ENCODE measurements at places on chromosomes 1 and 21.

DNA sequence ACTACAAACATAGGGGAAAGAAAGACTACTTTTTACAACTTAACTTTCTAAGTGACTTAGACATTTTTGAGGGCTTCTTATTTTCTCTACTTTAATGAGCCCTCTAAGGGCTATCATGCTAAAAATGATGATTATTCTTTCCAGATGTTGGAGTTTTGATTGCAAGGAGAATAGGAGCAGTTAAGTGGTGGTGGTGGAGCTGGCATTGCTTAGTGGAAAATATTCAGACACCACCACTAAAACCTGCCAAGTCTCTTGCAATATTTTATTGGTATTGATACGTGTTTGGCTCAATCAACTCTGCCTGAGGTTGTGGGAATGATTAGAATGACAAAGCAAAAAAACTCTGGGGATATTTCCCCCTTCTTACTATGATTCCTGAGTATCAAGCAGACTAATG, 82.6 kb upstream of the PTGFR start:
- DNase-seq, result peak; percentile 56

DNA sequence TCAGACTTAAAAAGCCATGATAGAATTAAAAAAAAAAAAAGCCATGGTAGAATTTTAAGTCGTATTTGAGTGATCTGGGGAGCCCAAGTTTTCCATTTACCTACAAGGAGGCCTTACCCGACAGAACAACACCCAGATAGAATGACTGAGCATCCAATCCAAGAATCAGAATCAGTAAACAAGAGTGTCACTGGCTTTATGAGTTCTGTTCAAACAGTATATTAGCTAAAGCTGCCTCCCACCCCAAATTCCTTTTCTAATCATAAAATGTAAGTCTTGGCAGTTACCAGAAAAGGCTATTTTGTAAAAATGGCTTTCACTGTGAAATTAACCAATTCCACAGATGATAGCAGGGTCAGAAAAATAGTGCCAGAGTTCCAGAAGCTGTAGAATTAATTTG, 1.2 kb downstream of the GTF2B start:
- no peak for DNase-seq

DNA sequence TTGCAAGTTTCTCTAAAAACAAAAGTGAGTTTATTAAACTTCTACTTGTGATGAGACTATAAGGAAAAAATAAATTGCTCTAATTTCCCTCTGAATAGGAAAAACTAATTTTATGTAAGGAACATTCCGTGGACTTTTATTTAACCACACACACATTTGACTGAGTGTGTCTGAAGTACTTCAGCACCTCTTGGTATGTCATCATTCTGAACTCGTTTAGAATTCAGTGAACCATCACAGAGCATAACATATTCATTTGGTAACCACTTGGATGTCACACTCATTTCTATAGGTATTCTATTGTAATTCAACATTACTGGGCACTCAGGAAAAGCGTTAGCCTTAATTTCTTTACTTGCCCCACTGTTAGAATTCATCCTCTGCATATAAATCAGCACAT, 79.1 kb downstream of the RGS21 start:
- no peak for DNase-seq

DNA sequence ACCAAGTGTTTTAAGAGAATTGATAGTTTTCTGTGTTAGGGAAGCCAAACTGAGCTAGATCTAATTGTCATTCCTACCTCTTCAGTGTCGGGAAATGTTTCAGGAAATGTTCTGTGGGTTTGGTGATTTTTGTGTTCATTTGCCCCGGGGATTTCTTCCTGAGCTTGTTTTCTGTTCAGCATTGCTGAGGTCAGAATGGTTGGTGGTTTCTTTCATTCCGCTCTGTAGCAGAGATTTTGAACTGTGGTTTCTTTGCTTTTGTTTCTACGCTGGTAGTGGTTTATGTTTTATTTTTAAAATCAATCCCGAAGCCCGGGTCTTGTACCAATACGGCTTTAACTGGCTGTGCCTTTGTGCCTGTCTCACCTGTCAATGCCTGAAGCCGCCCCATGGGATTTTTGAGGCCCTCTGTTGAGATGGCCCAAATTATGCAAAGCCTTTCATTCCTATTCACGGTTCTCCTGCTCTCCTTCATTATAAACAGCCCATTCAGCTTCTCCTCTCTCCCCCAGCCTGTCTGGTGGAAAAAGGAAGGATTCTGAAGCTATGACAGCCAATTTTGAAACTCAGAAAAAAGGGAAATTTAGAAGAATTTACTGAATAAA, 417.2 kb upstream of the KAZN start:
- no peak for DNase-seq

- no peak for DNase-seq
Observed at GRCh38 chr1:154703170-154703569, 95.2 kb upstream of the ADAR start.

DNA sequence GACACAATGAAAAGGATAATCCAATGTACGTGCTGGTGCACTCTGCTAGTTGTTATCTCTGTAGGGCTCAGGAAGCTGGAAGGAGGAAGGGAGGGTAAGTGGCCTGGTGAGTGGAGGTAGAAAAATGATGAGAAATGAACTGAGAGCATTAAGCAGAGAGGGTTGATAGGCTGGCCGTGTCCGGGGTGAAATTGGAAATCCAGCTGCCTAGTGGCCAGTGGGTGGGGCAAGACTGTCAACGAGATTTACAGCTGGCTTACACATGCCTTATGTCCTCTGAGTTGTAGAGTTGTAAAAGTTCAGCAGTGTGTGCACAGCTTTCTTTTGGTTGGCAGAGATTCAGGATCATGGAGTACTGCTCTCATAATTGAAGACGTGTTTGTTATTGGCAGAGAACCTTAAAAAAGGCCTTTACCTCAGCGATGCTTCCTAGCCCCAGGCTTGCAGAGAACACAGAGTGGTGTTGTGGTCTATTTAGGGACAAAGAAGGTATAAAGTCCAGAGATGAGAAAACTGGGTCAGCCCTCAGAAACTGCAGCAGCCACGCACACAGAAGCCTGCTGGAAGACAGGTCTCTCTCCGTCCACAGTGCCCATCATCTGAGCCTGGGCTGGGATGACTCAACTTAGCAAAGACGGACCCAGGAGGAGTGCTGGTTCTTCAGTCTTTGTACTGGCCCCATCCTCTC, 132.4 kb downstream of the EDEM3 start:
- peak; percentile 88 for DNase-seq

GRCh38 chr1:114397601-114398000, 113.4 kb downstream of the TRIM33 start:
- DNase-seq, result no peak

GRCh38 chr1:90544356-90544755, 172.7 kb downstream of the BARHL2 start:
- no peak for DNase-seq

GRCh38 chr1:84282780-84283333, 18.7 kb upstream of the SAMD13 start:
- no peak for DNase-seq

DNA sequence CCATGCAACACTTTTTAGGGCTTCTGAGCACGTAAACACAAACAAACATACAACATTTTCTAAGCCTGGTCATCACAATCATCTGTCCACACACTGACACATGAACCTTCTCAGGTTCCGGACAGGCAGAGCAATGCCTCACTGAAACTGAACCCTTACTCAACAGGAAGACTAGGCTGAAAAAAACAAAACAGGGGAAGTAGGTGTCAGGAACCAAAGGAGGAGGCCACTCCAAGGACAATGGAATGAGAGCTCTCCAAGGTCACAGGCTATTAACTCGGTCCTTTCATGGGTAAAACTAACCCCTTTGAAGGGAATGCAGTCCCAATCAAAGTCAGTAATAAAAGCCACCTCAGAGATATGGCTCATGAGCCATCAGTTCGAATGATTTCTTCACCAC, 76.6 kb downstream of the FAM78B start:
- DNase-seq, result no peak

- DNase-seq, result no peak
Observed at GRCh38 chr1:62070384-62071011, 124.2 kb upstream of the L1TD1 start.

GRCh38 chr1:180501865-180502360, 464 bp downstream of the ACBD6 start:
- DNase-seq, result no peak

DNA sequence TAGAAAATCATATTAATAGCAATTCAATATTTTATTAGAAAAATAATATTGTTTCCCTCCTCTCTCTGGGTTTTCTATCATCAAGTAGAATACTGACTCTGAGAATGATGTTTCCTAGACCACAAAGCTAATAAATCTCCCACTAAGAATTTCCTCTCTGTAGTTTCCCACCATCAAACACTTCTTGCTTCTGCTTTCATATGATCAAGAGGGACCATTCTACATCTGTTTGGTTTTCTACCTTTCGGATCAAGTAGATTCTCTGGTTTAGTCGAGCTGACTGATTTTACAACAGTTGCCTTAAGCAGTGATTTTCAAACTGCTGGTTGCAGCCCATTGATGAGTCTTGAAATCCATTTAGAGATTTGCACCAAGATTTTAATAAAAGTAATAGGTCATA, 240.2 kb upstream of the PTBP2 start:
- DNase-seq, result no peak

Measured in forelimb muscle (tissue), 1 donor.